Stimulated activated CD4-positive, alpha-beta T cell treated with anti-CD3 and anti-CD28 coated beads, Interleukin-1b, Interleukin-23, amount 100 ng/mL, for 1 hour (primary cell): ENCODE measurements at places on chromosomes 6 and 20.

GRCh38 chr6:91575032-91575431, 988.2 kb upstream of the MAP3K7 start:
- no peak for DNase-seq

DNA sequence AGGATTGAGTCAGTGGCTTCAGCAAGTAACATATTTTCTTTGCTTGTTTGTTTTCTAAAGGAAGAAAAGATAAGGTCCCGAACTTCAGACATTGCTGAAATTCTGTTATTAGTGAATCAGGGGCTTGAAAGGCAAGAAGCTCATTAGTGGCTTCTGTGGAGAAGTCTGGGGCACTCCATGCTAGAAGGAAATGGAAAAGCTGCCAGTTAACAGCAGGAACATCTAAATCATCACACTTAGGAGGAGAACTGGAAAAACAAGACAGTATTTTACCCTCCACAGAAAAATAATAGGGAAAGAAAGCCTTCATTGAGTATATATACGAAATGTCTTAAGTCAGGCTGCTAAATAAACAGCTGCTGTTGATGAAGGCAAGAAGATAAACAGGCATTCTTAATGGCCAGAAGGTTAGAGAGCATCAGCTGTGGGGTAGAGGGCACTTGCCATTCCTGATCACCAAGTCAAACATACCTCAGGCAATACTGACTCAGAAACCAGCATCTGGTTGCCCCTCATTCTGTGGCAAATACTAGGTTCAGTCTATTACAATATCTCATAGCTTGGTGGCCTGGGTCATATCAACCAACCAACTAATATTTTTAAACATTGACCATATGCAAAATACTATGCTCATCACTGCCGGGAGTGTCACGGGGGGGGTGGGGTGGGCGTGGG, 143.2 kb upstream of the TENT5A start:
- DNase-seq: no peak

GRCh38 chr20:8150591-8150990, 18.5 kb downstream of the PLCB1 start:
- DNase-seq: no peak

DNA sequence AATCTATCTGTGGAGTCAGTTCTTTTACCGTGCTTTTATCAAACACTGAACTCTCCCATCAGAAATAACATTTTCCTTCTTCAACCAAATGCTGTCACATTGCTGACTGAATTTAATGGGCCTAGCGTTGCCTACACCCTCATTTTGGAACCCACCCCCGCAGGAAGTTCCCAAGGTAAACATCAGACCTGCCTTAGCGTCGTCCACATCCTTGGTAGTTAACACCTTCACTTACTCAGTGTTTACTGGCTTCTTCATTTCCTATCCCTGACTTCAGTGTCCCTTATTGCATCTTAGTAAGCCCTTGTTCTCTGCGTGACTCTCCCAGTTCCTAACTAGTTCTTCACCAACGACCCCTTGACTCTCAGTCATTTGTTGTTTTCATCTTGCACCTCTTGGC, 491.4 kb upstream of the SOX4 start:
- DNase-seq: no peak
